ENCODE measurements at places on chromosomes 12 and 14.

DNA sequence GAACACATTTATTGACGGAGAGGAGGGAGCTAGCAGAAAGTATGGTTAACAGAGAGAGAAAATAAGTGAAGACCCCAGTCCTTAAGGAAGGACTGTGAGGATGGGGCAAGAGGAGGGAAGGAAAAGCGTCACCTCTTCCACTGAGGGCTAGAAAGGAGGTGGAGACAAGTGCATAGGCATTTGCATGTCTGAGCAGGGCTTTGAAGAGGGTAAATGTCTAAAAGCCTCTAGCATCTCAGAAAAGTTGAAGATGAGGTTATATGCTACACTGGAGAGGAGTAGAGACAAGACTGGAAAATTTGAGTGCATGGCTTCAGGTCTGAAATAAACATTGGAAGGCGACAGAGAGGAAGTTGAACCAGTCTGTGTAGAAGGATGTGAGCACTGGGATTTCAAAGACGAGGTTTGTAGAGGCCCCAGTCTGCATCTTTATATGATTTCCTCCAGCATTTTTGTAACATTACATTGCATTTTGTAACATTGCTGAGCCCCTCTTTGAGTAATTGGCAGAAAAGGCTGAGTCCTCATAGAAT is 98.5 kb upstream of the IFNG-AS1 start:
- no peak for DNase-seq

DNA sequence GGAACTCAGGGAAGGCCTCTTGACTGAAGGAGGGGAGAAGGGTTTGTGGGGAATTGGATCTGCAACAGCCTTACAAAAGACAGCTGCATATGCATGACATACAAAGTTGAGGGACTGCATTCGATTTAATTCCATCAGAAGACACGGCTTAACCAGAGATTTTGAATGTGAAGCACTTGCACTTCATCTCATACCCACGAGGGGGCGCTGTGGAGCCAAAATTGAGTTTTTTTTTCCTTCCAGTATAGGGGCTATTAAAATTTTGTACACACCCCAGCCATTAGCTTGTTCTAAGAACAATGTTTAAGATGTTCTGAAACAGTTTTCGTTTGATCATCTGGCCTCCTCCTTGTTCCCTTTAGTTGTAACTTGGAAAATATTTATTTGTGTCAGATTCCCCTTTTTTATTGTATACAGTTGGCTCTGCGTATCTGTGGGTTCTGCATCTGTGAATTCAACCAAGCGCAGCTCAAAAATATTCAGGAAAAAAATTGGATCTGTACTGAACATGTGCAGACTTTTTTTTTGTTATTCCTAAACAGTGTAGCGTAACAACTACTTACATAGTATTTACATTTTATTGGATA is 1.6 kb downstream of the SUDS3 start:
- peak; percentile 81 for DNase-seq

GRCh38 chr14:71931492-71932228 is 569 bp upstream of the RGS6 start:
- no peak for DNase-seq

DNA sequence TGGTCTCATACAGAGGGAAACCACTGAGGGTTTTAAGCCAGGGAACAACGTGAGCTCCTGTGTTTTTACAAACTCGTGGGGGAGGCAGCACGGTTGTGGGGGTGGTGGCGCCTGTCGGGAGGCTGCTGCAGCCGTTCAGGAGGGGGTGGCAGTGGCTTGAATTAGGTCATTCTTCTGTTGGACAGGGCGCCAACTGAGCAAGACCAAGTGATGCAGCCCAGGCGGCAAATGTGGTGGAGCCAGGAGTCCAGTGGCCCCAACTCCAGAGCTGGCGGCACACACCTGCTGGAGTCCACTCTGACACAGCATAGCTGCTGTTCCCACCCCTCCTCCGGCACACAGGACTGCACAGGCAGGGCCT is 27.8 kb downstream of the FBRSL1 start:
- DNase-seq = no peak

DNA sequence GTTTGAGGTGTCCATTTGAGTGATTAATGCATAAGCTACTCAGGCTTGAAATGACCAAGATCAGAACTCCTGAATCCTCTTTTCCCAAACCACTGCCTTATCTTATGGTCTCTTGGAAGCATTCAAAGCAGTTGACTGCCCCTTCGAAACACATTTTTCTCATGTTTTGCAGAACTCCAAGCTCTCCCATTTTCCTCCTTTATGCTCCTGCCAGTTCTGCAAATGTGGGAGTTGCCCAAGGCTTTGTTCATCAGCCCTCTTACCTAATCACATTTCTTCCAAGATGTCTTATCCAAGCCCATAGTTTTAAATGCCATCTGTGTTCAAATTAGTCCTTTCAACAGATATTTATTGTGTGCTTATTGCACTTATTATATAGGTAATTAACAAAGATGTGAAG is 1.8 kb upstream of the DNAAF2 start:
- no peak for DNase-seq

- DNase-seq = no peak
Observed at GRCh38 chr12:82537436-82537835, 149.3 kb upstream of the TMTC2 start.

- no peak for DNase-seq
Observed at GRCh38 chr12:24049728-24050127, 100.3 kb upstream of the SOX5 start.

DNA sequence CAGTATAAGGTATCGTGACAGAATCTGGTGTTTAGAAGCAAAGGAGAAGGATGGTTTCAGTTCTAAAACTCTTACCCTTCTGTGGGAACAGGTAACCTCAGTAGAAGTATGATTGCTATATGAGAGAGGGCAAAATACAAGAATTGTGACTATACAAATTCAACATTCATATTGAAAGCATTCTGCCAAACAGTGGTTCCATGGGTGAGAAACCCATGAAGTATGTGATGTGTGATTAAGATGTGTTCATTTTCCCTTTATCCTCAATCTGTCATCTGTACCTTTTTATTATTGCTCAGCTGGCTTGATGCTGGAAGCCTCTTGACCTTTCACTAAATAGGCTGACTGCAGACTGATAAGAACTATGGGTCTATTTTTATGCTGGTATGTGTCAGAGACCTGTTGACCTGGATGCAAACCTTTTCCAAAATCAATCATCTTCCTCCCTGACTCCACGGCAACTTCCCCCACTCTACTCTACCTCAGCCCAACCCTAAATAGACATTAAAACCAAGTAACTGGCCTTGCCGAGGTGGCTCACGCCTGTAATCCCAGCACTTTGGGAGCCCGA is 109.6 kb downstream of the STXBP6 start:
- no peak for DNase-seq

DNA sequence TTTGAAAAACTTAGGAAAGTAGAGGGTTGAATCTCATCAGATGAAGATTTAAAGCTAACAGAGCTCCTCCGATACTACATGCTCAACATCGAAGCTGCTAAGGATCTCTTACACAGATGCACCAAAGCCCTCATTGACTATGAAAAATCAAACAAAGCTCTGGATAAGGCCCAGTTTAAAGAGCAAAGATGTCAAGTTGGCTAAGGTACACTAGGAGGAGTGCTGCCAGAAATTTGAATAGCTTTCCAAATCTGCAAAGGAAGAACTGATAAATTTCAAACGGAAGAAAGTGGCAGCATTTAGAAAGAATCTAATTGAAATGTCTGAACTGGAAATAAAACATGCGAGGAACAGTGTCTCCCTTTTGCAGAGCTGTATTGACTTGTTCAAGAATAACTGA is 141.2 kb downstream of the SLC5A8 start:
- no peak for DNase-seq

GRCh38 chr12:130702966-130703732 is 12.9 kb downstream of the RIMBP2 start:
- DNase-seq = no peak

DNA sequence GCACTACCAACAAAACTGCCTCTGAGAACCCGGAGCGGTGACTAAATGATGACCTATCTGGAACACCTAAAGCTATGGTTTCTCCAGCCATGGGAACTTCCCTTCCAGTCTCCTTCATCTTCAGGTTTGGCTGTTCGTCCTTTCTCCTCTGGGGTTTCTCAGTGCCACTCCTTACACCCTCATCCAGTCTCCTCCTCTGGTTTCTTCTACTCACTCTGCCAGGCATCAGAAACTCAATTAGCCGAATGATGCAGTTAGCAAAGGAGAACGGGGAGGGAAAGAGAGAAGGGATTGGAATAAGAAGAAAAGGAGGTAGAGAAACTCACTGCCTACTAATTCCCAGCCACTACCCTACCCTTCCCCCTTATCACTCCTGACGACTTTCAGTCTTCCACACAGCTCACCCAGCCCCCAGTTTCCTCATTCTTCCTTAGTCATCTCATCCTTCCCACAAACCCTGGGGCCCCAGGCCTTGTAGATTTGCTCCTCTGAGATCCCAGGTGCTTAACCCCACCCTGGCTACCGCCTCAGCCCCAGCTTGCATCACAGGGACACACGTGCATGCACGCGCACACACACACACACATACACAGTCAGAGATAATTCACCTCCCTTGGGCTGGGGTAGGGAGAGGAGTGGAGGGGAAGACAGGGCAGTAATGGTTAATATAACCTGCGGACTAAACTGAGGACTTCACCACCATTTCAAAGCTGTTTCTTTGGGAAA is 13.0 kb downstream of the FGD6 start:
- no peak for DNase-seq

GRCh38 chr14:104138098-104138717 is at the start of gene KIF26A:
Gene KIF26A, plus strand, starts transcription at chr14:104138587. Its CDS starts 136 bp downstream, at chr14:104138723.
- no peak for DNase-seq

DNA sequence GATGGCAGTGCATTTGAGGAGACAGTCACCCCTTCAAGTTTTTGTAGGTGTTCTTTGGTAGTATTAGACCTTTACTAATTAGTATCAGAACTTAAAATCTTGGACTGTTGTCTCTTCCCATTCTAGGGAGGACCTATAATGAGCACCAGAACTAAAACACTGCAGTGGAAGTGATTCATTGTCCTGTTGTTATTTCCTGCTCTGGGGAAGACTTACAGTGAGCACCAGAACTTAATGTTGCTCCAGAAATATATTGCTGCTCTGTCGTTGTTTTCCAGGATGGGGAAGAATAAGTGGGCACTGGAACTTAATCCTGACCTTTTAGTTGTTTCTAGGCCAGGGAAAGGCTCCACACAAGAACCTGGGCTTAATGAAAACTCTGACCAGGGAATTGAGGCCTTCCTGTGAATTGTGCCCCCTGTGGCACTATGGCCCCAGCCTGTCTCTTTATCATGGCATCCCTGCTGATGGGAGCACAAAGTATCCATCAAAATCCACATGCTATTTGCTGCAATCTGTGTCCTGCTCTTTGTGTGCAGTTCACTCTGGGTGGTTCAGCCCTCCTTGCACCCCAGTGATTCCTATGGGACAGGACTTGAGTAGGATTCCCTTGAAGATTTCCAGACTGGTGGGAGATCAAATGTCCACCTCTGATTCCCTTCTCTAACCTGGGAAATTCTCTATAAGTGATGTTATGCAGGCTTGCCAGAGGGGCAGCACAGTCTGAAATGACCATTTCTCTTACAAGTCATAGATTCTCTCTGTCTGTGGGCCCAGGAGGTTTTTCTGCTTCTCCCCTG is 175.8 kb downstream of the PAWR start:
- no peak for DNase-seq

DNA sequence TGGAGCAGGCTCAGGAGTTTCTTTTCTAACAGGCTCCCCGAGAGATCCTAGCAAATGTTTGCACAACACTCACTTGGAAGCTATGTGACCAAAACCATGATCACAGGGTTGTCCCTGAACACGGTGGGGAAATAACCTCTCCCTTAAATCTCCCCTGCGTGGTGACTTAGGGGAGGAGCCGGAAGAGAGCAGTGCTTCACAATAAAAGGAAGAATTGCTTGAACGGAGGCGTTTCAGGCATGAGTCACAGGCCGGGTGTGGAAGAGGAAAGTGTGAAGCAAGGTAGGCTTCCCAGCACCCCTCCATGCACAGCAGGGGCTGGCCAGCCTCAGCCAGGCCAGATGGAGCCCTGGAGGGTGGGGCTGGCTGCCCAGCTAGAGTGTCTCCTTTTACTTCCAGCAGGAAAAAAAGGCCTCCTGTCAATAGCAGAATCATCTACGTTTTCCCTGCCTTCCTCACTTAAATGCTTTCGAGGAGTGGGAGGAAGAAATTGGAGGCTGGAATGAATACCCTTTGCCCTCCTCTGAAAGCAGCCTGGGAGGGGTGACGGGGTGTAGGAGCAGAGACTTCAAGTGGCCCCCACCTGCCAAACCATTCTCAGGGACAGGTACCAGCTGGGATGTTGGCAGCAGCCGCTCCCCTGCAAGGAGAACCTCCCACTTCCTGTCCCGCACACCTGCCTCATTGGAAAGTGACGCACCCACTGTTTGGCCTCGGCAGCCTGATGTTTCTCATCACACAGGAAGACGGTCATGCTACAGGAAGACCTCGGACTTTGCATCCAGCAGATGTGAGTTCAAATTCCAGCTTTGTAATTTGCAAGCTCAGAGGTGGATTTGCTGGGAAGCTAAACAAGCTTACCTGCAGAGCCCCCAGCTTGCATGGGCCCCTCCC is 30.1 kb upstream of the PPP2R5C start:
- DNase-seq = peak; percentile 88

- no peak for DNase-seq
Observed at GRCh38 chr12:110123919-110124268, 263 bp upstream of the IFT81 start.

- DNase-seq = no peak
Observed at GRCh38 chr14:82385048-82385447, 851.4 kb upstream of the SEL1L start.

GRCh38 chr12:9039397-9039977 is 50.1 kb downstream of the KLRG1 start:
- DNase-seq = peak; percentile 83

GRCh38 chr12:118870551-118870950 is 110.8 kb upstream of the SRRM4 start:
- no peak for DNase-seq

- no peak for DNase-seq
Observed at GRCh38 chr12:103799504-103799856, 41.6 kb downstream of the NT5DC3 start.

GRCh38 chr12:130063866-130064265 is 98.4 kb upstream of the FZD10 start:
- no peak for DNase-seq

GRCh38 chr14:97712471-97712870 is 915.3 kb downstream of the VRK1 start:
- no peak for DNase-seq

DNA sequence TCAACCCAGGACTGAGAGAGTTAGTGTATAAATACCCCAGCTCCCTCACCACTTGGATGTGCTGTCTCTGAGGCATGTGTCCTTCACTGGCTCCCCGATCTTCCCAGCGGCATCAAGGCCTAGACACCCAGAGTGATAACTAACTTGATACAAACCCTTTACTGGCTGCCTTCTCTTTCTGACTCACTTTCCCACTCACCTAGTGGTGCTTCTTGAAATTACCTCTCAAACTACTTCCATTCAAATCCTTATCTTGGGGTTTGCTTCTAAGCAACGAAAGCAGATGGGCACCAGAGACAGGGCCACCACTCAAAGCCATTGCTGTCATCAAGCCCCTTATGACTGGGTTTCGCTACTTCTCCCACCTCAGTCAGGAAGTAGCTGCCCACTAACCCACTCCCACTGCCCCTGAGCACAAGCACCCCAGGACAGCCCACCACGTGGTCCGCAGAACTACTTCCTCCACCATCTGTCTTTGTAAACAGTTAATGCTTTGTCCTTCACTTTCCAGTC is 17.2 kb downstream of the ZFP36L1 start:
- no peak for DNase-seq

All from CD4-positive, alpha-beta T cell treated with Interleukin-2 at 100 ng/mL for 4 hours (primary cell).